ENCODE measurements at places on chromosomes 11 and 22.

DNA sequence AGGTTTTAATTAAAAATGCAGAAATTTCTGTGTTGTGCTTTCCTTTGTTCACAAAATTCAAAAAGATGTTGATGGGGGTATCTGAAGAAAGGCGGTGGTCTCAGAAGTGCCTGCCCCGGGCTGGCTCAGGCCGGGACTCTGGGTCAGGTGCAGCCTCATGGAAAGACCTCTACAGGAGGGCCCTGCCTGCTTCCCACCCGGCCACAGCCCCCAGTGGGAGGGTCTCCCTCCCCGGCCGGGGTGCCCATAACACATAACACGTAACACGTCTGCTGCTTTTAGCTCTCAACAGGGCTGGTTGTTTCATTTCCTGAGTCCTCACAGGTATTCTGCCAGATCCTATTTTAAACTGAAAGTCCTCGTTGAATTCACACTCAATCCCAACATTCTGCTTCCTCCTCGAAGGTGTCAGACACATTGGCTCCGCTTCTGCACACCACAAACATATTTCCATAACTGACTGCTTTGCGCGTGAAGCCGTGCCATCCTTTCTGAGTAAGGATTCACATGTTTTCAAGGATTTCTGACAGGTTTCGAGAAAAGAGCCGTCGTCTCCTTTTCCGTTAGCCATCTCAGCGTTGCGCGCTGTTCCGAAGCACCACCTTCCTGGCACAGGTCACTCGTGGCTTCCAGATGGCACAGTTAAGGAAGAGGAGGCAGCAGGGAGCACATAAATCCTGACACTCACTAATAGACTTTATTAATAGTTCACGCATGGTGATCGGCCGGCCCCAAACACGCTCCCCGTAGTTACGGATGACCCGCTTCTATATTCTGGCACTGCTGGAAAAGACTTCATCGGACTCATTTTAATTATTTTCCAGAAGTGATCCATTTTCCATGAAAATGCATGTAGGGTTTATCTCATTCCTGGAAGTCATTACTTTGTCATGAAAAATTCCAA lies 569.3 kb downstream of the BRD1 start:
- DNase-seq, result no peak

DNA sequence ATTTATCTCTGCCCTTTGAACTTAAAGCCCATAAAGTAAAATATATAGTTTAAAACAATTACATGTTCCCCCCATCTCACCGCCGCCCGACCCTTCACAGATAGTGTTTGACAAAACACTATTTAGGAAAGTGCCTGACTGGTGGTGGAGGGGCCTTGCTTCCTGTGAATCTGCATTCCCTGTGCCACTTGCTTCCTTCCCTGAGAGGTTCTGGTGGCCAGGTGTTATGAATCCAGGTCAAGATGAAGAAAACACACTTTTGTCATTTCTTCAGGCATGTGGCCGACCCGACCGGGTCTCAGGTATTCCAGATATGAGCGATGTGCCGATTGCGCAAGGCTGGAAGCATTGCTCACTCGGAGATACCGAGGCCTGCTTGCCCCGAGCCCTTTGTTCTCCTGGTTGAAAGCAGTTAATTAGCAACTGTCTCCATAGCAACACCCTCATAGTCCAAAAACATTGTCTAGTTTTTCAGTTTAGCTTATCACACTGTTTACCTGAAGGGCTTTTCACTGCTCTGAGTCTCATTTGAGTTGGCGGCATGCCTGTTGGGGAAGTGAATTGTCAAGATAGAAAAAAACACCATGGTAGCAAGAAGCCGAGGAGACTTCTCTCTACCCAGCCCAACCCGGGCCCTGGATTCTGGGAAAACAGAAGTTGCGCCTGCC lies 128.3 kb downstream of the TEAD1 start:
- no peak for DNase-seq

DNA sequence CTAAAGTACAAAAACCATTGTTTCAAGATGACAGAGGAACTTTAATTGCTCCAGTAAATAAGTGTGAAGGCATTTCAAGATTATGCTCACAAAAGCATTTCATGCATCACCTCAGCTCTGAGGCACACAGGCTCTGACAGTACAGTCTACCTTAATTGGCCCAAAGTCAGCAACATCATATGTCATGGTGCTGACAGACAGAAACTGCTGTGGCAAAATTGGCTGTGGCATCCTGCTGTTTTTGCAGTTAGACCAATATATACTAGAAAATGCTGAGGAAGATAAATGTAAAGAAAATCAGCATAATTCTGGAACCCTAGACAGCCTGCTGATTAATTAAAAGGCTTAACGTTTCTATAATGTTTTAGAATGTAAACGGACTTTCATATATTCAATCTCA lies 34.9 kb upstream of the PPP2R1B start:
- DNase-seq, result no peak

- no peak for DNase-seq
Observed at GRCh38 chr11:118175993-118176777, at the start of gene SCN2B. TSS of gene SCN2B (minus strand) at chr11:118176639. CDS start at chr11:118176431, 208 bp downstream.

- no peak for DNase-seq
Observed at GRCh38 chr11:108670451-108670850, 5.6 kb downstream of the DDX10 start.

GRCh38 chr11:78977009-78977408 lies 402.3 kb upstream of the NARS2 start:
- DNase-seq, result no peak

- DNase-seq, result no peak
Observed at GRCh38 chr22:45777852-45778375, 106.3 kb downstream of the ATXN10 start.

- DNase-seq, result no peak
Observed at GRCh38 chr11:65883058-65883761, 3.6 kb downstream of the CTSW start.

GRCh38 chr22:23800297-23801237 lies 13.8 kb downstream of the SMARCB1 start:
- no peak for DNase-seq

GRCh38 chr11:23103416-23103815 lies 243.1 kb upstream of the CCDC179 start:
- DNase-seq, result no peak

GRCh38 chr11:3823303-3823702 lies 14.9 kb downstream of the PGAP2 start:
- DNase-seq, result no peak

- no peak for DNase-seq
Observed at GRCh38 chr11:112694245-112694644, 267.0 kb upstream of the NCAM1 start.

DNA sequence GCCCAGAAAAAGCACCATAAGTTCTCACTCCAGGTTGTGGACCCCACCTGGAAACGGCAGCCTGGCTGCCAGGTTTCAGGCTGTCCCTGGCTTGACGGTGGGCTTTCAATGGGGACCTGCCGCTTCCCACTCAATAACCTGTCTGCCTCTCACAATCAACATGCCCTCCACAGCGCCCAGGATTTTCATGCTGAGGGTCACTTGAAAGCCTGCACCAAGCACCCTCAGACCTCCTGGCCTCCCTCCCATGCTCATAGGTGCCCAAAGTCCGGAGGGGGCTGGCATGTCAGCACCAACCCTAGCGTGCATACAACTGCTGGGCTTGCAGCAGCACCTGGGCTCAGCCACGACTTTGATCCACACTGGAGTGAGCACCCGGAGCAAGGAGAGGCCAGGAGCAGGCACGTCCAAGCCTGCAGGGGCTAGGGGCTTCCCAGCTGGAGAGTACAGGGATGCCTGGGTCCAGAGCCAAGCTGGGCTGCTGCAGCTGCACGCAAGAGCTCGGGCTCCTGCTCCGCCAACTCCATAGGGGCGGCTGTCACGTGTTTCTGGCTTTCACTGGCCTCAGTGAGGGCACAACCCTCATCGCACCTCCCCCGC lies 1214.3 kb upstream of the RAG2 start:
- no peak for DNase-seq

DNA sequence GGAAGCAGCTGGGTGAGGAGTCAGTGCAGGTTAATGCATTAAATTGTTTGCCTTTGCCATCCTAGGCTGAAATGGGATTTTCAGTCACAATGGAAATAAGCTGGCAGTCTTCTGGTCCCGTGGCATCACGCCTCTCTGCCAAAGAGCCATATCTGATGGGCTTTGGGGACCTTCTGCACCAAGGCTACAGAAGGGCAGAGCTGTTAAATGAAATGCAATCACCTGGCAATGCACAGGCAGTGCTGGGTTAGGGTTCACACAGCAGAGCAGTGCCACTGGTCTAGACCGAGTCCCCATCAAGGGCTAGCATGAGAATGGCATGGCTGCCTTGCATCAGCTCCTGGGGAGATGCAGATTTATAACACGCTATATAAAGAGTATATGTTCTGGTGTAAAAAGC lies 749.2 kb downstream of the NTM start:
- no peak for DNase-seq

DNA sequence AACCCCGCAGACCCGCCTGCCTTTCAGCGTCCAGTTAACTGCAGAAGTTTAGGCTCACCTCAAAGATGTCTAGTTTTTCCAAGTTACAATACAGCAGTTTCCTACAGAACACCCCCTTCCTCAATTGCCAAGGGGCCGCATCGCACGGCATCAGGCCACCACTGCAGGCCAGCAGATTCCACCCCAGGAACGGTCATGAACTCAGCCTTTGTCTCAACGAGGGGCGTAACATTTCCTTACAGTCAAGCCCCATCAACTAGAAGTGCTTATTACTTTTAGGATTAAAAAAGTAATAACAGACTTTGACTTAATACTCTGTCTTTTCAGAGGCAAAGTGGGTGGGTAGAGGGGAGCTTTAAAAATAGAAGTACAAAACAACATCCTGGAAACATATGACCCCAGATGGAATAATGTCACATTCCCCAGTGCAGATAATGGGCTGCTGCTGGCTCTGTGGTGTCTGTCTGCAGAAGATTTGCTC lies 36.3 kb downstream of the PPP2R1B start:
- DNase-seq, result no peak

DNA sequence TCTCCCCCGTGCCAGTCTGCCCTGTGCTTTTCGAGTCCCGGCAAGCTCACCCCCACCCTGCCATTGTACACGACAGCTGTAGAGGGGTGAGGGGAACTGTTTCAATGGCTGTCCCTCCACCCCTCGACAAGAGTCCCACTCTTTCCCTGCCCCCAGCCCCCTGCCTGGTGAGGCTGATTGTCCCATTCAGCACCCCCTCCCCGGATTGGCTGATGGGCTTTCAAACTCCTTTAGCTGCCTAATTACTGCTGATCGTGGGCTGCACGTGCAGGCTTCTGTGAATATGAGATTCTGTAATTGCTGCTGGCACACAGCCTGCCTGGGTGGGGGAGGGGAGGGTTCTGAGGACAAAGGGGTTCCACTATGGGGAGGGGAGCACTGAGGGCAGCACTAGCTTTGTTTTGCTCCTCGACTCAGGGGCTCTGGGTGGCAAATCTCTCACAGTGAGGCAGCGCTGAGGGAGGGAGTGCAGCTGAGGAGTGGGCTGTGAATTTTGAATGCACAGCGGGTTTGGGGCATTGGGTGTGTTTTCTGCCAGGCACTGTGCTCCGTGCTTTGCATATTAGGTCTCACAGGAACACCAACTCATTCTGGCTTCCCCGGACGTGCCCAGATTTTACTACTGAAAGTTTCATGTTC lies 42.6 kb upstream of the ACCSL start:
- DNase-seq, result no peak

DNA sequence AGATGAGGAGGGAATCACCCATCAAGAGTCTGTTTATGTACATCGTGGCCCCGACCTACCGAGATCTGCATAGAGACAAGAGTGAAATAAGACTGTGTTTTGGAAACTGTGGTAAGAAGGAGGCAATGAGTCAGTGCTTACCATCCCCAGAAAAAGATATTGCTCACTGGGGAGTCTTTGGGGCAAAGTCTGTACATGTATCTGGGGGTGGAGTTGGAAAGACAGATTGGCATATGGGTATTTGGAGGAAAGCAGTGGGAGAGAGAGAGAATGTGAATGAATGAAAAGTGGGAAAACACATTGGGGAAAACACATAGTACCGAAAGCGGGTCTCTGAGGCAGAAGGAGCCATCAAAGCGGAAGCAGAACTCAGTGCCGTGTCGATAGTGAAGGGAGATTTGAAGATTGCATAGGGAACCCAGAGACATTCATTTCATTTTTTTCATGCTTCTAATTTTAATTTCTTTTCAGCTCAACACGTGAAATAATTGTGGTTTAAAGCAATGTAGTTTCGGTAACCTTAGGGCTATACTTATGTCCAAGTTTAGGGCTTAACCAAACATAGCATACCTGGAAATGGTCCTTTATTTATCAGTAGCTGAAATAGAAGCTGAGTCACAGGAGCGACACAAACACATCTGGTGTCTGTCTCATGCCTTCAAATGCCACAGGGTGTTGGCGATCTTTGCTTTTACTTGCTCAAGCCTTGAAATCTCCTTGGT lies 98.6 kb upstream of the CD44 start:
- no peak for DNase-seq

- no peak for DNase-seq
Observed at GRCh38 chr11:93744669-93745004, 3.2 kb downstream of the C11orf54 start.
